ENCODE measurements at places on chromosomes 2 and 18.

- no peak for DNase-seq
These were observed 128.1 kb downstream of the BIRC6 start for GRCh38 chr2:32484937-32485336.

DNA sequence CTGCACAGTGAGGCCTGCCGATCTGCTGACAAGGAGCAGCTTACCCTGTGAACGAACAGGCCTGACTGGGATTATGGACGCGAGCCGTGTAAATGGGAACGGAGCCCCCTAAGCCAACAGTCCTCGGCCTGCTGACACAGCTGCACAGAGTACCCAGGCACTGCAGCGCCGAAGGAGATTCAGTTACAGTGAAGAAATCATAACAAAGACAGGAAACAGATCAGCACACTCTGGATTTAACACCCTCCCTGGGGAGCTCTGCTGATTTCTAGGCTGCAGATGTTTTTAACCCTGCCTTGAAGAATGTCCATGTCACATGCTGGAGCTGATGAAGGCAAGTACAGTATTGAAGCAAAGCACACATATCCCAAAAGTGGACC is 43.4 kb downstream of the COLEC12 start:
- DNase-seq = no peak

DNA sequence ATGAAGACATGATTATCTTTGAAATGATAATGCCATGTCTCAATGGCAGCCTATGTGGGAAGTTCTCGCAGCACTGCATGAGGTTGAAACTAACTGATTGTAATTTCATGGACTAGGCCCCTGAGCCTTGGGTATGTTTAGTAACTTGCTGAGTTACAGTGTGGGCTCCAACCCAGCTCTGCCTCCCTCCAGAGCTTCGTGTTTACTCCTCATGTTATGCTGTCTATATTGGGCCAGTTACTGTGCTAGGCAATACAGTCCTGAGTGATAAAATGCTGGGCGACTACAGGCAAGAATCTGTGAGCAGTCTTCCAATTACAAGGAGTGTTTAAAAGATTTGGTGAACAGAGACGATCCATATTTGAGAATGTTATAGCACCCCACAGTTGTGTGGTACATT is 530.1 kb upstream of the CDH2 start:
- no peak for DNase-seq

- no peak for DNase-seq
These were observed 202.4 kb downstream of the FHOD3 start for GRCh38 chr18:36499938-36500337.

DNA sequence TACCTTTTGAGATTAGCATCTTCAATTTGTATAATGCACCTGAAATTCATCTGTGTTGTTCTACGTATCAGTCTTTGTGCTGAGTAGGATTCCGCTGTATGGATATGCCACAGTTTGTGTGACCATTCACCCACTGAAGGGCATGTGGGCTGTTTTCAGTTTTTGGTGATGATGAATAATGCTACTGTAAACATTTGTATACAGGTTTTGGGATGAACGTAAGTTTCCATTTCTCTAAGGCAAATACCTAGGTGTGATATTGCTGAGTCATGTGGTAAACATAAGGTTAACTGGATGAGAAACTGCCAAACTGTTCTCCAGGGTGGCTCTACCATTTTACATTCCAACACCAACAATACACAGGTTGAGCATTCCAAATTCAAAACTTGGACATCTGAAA is 35.1 kb downstream of the CABYR start:
- no peak for DNase-seq

- no peak for DNase-seq
These were observed 141.3 kb downstream of the SEPTIN10 start for GRCh38 chr2:109472331-109472959.

- DNase-seq = no peak
These were observed 200.1 kb downstream of the SLC39A10 start for GRCh38 chr2:195857132-195857531.

DNA sequence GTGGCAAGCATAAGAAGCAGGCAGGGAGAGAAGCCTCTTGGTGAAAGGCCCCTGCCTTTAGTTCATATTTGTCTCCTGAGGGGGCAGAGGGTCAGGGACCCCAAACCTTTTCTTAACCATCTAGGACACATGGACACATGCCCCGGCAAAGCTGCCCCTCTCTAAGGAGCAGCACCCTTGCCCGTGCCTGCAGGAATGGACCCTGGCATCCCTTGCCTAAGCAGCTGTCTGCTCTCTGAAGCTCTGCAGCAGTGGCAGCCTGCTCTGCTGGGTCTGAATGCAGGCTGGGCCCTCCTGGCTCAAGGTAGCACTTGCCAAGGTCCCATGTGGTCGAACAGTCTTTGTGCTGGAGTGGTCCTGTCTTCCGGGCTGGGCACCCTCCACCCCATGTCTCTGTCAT is 174.4 kb downstream of the CELF4 start:
- no peak for DNase-seq

All from stimulated activated CD8-positive, alpha-beta memory T cell treated with anti-CD3 and anti-CD28 coated beads, Interleukin-2, amount 100 ng/mL, for 1 hour (primary cell).